ENCODE measurements at places on chromosomes 2 and 18.

DNA sequence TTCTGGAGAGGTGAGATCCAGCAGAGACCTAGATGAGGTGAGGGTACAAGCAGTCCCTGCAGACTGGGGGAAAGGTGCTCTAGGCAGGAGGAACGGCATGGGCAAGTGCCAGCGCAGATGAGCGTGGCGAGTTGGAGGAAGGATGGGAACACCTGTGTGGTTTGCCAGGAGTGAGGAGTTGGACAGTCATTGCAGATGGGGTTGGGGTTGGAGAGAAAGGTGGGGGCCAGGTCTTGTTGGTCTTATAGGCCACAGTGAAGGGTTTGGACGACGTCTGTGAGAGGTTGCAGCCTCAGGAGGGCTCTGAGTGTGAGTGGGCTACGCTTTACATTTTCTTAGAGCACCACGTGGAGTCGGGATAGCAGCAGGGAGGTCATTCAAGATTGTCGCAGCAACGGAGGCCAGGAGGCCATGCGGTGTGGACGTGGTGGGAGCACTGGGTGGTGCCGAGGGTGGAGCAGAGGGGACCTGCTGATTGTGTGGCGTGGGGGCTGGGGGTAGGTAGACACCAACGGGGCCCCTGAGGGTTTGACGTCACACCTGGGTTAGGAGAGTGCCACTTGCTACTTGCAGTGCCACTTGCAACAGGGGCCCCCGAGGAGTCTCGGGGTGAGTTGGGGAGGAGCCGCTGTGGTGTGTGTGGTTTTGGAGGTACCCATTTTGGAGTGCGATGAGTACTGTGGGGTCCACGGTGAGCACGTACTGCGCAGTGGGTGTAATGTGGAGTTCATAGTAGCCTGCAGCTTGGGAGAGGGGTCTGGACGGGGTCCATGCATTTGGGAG lies 66.2 kb downstream of the LPIN1 start:
- no peak for DNase-seq

- DNase-seq = no peak
Observed at GRCh38 chr2:128345436-128346165, 26.9 kb upstream of the HS6ST1 start.

- DNase-seq = no peak
Observed at GRCh38 chr2:230161184-230161583, 58.6 kb downstream of the SP110 start.

- peak; percentile 69 for DNase-seq
Observed at GRCh38 chr2:234544659-234545611, 48.1 kb upstream of the ARL4C start.

- DNase-seq = no peak
Observed at GRCh38 chr2:5467178-5467905, 224.8 kb upstream of the SOX11 start.

- no peak for DNase-seq
Observed at GRCh38 chr2:232875256-232876121, 5.4 kb downstream of the SNORC start.

DNA sequence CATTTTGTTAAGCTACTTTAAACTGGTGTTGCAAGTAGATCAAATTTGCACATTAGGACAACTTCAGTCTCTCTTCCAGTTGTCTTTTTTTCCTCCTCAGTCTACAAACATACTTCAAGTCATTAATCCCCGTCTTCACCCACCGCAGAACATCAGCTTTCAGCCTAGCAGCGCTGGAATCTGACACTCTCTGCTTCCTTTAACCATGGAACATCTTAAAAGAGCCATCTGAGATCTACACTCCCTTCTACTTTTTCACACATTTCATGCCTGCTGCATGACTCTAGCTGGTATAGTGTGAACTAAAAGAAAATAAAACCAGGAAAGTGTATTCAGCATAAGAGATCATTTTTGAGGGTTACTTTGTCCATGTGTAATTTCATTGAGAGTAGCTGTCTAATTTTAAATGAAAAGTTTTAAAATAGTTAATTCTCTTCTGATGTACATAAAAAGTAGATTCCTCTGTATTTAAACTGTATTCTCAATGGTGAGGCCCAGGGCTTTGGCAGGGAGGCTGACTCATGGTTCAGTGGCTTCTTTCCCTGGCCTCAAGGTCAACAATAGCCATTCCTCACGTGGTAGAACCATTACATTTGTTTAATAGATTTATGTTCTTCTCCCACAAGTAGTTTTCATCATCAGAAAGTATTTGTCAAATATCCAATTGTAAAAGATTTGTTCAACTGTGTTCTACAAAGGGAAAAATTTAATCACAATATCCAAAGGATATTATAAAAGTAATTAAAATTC lies 16.5 kb downstream of the SGPP2 start:
- DNase-seq = no peak

DNA sequence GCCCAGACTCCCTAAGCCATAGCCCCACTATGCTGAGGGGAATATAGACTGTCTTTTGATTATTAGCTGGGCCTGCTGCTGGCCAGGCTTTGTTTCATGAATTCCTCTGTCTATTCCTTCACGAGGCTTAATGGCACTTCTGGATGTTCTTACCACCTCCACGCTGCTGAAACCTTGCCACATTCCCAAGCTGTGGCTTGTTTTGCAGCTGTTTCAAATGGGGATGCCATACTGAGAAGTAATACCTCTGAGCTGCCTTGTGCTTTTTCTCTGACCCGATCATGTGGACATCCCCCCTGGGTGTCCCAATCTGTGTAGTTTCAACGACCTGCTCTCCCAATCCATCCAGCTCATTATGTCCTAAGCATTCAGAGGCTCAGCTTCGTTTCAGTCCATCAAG lies 114.1 kb downstream of the ICOS start:
- no peak for DNase-seq

- DNase-seq = no peak
Observed at GRCh38 chr18:9735238-9735637, 27.1 kb downstream of the RAB31 start.

GRCh38 chr18:31672628-31673135 lies 11.7 kb downstream of the B4GALT6 start:
- DNase-seq = no peak

GRCh38 chr2:40405465-40405864 lies 46.4 kb downstream of the SLC8A1 start:
- DNase-seq = no peak

DNA sequence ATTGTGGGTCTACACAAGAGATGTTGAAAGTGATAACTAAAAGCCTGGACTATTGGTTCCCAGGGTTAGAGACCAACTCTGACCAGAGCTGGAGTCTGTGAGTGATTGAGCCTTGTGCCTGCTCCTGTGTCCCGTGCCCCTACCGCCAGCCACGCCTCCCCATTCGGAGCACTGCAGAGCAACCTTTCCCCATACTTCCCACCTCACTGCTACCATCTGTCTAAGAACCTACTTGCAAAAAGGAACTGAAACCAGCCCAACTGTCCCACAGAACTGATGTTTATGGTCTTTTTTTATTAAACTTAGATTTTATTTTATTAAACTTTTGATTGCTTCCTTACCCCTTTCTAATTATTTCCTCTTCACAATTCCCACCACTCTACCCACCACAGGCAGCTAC lies 300.3 kb upstream of the MGAT5 start:
- DNase-seq = no peak

GRCh38 chr2:241268716-241269445 lies 46.6 kb downstream of the HDLBP start:
- no peak for DNase-seq

DNA sequence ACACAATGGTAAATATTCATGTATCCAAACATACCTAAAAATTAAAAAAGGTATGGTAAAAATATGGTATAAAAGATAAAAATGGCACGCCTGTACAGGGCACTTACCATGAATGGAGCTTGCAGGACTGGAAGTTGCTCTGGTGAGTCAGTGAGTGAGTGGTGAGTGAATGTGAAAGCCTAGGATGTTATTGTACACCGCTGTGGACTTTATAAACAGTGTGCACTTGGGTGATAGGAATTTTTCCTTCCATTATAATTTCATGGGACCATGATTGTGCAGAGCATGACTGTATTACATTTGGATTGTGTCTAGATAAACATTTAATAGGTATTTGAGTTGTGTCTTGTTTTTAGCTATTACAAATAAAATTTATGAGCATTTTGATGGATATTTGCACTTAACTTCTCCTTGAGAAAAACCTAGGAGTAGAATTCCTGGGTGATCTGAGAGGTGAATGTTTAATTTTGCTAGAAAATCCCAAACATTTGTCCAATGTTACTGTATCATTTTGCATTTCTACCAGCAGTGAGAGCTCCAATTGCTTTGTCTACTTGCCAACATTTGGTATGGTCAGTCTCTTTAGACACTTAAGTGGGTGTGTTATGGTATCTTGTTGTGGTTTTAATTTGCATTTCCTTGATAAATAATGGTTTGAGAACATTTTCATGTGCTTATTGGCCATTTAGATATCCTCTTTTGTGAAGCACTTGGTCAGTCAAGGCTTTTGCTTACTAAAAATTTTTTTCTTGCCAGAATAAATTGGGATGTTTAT lies 81.7 kb downstream of the BCL2L11 start:
- no peak for DNase-seq

DNA sequence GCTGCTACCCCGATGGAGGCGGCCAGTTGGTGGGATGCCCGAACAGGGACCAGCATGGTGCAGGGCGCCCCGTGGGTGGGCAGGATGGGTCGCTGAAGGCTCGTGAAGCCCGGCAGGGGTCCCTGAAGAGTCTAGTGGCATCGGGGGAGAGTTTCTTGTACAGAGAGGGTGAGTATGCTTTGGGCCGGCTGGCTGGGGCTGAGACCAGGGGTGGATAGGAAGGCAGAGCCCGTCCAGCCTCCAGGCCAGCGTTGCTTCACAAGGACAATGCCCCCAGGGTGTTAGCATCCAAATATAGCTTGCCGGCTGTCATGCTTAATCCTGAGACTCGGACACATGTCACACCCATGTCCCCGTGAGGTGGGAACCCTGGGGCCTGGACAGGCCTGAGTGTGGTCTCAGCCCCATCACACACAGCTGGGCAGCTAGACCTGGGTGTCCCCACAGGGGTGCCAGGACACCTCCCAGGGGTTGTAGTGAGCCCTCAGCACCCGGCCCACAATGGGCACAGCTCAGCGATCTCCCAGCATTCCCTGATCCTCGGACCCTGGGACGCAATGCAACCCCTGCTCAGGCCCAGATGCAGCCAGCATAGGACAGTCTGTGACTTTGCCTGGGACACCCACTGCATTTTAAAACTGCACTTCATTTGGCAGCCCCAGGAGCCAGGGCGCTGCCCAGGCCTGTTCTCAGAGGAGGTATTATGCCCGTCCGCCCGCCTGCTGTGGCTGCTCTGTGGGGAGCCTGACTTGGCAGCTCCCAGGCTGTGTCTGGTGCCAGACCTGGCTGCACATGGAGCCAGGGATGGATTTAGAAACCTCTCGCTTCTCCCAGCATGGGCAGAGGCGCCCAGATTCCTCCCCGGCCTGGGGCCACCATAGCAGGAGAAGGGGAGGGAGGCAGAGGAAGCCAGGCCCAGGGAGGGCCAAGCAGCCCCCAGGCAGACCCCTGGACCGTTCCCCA lies 36.4 kb downstream of the RAMP1 start:
- DNase-seq = no peak

DNA sequence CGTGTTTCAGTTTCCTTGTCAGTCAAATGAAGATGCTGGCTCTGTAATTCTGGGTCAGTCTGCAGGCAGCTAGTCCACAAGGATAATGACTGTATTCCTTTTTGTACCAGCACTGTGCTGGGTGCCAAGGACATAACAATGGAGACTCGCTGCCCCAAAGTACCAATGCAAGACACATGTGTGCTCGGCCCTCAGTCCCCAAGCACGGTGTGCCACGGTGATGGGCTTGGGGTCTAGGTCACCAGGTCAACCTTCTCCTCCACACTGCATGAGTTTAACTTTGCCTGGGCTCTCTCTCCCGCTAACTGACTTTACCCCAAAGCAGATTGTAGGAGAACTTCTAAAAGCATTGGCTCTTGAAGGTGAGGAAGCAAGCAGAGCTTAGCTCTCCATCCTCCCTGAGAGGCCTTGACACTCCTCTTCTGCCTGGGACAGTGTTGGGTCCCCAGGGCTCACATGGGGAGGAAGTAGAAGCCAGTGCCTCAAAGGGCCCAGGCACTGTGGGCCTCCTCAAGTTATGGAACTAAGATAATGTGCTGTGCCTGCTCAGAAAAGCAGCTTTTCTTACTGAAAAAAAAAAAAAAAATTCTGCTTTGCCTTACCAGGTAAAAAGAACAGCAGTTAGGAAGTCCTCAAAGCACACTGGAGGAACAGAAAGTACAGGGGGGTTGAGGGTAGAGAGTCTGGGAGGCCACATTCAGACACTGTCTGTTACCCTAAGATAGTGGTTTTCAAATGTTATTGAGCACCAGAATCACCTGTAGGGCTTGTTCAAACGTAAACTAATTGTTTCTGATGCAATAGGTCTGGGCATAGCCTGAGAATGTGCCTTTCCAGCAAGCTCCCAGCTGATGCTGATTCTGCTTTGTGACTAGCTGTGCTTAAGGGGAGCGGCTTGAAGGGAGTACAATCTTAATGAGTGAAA lies 276.4 kb upstream of the CXCR4 start:
- no peak for DNase-seq

DNA sequence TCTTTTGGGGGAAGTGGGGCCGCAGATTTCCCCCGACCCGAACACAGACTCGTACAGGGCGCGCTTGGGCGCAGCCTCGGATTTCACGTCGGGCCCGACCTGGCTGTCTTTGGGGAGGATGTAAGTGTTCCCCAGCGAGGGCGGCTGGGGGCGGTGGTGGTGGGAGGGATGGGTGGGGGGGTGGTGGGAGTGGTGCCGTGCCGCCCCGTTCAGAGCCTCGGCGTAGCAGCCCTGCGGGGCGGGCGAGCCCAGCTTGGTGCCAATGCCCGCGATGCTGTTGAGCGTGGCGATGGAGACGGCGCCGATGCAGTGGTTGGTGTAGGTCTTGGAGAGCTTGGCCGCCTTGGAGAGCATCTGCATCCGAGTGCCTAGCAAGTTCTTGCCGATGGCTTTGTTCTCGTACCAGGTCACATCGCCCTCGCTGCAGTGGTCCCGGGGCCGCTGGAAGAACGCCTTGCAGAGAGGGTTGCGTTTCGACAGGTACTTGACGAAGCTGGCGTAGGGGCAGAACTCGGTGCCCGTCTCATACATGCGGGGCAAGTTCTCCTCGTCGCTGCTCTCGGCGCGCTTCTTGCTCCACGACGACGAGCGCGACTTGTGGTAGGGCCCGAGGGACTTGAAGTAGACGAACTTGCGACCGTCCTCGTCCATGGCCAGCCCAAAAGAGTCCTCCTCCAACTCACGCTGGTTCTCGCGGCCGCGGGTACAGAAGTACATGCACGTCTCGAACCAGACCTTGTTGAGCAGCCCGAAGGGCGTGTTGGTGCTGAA lies 1.3 kb downstream of the KCTD1 start:
- no peak for DNase-seq
